ENCODE measurements at places on chromosomes 3 and 15. TPM values are rescaled to one million over a fixed set of nuclear protein-coding genes. Genes with fewer than 3 reads are reported as not detected.

Gene PAQR5
- total RNA-seq, result 0.11 TPM

Gene BTLA
- not detected for total RNA-seq

Gene GOLGA8M
- total RNA-seq, result not detected

Gene IQCF6
- not detected for total RNA-seq

Gene KNG1
- not detected for total RNA-seq

Gene TPM1
- 114 TPM for total RNA-seq

Gene CHAC1
- total RNA-seq, result 20.5 TPM

Gene PPIB
- total RNA-seq, result 789 TPM

Gene SLC22A14
- not detected for total RNA-seq

Data from hair follicular keratinocyte (primary cell).